COLO829 (cell line): ENCODE measurements at places on chromosomes 3 and 15.

GRCh38 chr3:4759689-4760312, 219.4 kb upstream of the BHLHE40 start:
- no peak for DNase-seq

GRCh38 chr3:52041118-52041731, 15.1 kb downstream of the DUSP7 start:
- no peak for DNase-seq

DNA sequence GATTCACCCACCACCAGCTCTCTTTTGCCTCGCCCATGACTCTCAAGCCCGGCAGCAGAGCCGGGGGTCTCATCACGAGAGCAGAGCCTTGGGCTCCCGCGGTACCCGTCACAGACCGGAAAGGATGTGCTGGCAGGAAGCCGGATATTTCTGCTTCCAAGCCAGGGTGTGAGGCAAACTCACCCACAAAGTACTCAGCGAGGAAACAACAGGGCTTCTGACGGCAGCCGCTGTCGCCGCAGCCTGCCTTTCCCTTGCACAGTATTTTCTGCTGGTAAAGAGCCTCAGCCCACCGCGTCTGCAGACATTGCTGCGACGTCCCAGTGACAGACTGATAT, 119.9 kb downstream of the NSMCE3 start:
- no peak for DNase-seq

- no peak for DNase-seq
Measured at GRCh38 chr3:11914041-11914440, 67.4 kb upstream of the TAMM41 start.

DNA sequence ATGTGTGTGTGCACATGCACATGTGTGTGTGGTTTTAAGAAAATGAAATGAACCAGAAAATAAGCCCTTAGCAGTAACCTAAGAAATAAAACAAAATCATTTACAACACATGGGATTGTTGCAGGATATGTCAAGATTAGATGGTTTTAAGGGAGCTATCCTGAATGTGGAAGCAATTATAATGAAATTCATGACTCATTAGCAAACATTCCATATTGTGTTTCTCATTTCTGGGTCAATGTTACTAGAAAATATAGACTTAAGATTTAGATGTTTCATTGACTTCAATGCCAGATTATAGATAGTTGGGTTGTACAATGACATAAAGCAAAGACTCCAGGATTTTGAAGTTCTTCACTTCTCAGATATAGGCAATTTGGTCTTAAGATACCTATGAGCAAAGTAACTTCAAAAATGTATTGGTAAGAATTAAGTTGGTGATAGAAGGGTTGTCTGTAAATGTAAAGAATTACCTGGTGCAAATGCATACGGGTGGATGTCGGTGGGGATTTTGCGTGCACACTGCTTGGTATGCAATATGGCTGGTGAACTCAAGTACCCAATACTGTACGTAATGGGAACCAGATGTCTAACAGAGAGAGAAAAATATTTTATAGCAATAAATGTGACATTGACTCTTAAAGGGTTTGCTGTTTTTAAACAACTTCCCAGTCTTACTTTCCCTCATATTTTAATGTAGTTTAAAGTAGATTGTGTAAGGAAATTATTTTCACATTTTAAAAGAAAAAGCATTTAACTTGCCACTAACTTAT, 53.9 kb upstream of the NR2F2 start:
- DNase-seq = no peak

DNA sequence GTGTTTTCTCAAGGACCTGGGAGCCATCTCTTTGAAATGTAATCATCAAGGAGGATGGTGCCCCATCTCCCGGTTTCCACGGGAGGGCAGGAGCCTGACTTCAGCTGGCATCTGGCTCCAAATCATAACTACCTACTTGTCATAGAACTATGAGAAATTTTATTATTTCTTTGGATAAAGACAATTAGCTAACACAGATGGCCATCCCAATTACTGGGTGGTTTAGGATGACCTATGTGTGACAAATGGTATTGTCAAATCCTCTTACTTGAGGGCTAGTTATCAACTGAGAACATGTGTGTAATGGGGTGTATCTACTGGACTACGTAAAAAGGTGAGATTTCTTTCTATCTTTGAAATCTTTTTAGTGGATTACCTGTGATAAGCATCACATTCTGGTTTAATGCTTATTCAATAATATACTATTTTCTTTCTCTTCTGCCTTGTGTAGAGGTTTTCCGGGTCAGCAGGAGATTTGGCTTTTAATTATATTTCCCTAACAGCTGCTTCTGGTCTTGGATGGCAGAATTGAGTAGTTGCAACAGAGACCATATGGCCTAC, 15.3 kb upstream of the PARP14 start:
- DNase-seq = no peak

GRCh38 chr15:57494581-57494980, 97.1 kb upstream of the MYZAP start:
- no peak for DNase-seq

- no peak for DNase-seq
Measured at GRCh38 chr3:180072786-180073185, 36.0 kb upstream of the PEX5L start.

GRCh38 chr3:35709691-35710090, 70.4 kb downstream of the ARPP21 start:
- DNase-seq = no peak

GRCh38 chr3:93981649-93982048, 1.7 kb downstream of the ARL13B start:
- no peak for DNase-seq

GRCh38 chr15:48939648-48940047, 24.1 kb downstream of the SHC4 start:
- DNase-seq = peak; percentile 66

DNA sequence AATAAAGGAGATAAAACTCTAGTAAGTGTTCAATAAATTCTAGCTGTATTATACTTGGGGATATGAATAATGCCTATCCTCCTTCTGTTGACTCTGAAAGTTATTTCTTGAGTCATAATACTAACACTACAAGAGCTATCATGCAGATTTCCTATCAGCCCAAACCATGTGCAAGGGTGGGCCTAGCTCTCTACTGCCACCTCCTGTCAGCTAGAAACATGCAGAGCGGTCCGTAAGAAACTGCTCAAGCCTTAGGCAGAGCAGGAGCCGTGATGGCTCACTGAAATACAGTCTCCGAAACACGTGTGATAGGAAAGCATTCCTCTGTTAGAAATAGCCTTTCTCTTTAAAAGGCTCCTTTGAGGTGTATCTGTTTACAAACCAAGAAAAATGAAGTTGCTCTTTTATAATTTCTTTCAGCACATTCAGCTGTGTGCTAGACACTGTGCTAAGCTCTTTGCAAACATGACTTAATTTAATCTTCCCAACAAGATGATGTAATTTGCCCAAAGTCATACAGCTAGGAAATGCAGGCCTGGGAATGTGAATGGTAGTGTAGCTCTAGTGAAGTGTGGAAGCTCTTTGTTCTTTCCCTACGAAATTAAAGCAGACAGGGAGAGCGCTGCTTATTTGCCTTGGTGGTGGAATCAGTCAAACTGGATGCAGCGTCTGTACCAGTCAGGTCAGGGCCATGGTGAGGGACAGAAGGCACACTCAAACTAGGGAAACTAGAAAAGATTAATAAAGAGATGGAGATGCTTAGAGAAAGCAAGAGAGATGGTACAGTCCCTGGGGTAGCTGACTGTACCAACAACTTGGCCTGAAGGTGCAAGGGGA, 43.1 kb downstream of the MTHFS start:
- peak; percentile 24 for DNase-seq

DNA sequence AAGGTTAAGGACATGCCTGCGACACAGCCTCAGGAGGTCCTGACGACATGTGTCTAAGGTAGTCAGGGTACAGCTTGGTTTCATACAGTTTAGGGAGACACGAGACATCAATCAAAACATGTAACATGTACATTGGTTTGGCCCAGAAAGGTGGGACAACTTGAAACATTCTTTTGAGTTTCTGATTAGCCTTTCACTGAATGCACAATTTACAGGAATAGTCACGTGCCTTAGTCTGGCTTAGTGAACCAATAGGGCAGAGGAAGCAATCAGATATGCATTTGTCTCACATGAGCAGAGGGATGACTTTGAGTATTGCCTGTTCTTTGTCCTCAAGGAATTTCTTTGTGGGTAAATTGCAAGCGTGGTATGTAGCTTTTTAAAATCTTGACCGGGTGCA, 24.5 kb upstream of the HDAC11 start:
- DNase-seq = no peak

- DNase-seq = no peak
Measured at GRCh38 chr15:39682366-39682765, 100.3 kb downstream of the FSIP1 start.

DNA sequence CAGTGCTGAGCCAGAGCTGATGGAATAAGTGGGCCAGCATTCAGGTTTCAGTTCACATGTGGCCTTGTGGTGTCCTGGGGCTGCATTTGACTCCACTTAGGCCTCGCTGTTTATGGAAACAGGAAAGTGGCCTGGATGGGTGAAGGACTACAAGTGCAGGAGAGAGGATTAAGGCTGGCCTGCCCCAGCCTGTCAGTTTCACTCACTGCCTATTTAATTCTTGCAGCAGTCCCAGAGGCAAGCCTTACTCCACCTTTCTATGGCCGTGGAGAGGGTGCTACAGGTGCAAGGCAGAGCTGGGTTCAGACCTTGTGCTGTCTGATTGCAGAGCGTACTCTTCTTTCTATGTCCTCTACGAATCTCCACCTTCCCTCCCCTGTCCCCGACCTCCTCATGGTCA, 37.7 kb downstream of the ABHD17C start:
- no peak for DNase-seq

DNA sequence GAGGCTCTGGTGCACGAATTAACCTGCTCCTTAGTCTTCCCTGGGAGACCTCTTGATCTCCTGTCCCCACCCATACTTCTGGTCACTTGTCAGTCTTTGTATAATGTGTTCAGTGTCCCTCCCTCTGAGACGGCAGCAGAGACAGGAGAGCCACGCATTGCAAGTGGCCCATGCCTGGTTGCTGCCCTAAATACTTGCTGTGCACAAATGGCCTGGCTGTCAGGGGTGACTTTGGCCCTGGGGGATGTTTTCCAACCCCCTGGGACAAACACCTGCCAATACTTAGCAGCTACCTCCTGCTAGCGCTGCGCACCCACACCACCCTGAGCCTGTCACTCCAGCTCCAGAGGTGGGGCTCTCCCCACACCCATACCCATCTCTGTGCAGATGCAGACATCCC, 17.2 kb downstream of the KLF13 start:
- no peak for DNase-seq
